ENCODE measurements at places on chromosomes 5 and 9. TPM values are rescaled to one million over a fixed set of nuclear protein-coding genes. Genes with fewer than 3 reads are reported as not detected.

- H3K4me3 ChIP-seq: no peak overlapping the region
- no peaks in the 10 kb centered on the region for H3K4me1 ChIP-seq
- H3K27me3 ChIP-seq: no peaks in the 10 kb centered on the region
Measured at GRCh38 chr5:167415779-167416746, 875.4 kb upstream of the WWC1 start.

DNA sequence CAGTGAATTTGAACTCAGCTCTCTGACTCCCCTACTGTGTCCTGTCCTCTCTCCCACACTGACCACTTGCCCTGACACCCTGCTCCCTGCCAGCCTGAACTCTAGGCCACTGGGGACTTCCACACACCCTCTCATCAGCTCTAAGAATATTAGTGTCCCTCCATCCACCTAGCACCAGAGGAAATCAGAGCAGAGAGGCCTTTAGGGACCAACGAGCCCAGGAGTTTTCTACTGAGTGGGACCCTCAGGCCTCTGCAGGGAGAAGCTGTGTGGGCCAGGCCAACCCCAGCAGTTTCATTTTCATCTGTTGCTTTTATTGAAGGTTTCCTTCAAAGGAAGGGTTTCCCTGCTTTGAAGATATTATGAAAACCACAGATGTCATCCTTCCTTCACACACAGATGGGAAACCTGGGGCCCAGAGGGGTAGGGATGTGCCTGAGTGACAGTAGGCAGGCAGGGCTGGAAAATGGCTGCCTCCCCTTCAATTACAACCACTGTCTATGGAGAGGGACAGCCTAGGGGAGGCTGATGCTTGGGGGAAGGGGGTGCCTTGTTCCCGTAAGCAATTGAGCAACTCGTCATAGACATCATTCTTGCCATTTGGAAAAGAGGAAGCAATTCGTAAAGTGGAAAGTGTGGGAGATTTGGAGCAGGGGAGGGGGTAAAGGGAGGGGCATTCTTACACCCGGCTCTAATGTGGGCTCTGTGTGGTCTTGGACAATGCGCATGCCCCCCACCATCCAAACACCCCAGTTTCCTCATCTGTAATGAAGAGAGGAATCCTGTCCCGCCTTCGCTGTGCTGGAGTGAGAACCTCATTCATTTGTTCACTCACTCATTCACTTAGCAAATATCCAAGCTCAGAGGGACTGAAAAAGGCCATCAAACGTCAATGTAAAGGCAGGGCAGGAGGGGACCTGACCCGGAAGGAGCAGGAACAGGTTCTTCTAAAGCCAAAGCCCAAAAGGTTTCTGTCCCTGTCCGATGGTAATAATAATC is 3.9 kb downstream of the GLIPR2 start:
- no peaks in the 10 kb centered on the region for H3K36me3 ChIP-seq
- no peak overlapping the region for H3K27ac ChIP-seq
- peaks cover 6% of the 10 kb centered on the region for H3K4me1 ChIP-seq
- no peak overlapping the region for H3K4me3 ChIP-seq
- no peak for DNase-seq

- peaks cover 22% of the 10 kb centered on the region for H3K4me1 ChIP-seq
- H3K36me3 ChIP-seq: no peaks in the 10 kb centered on the region
- peak; percentile 87 for DNase-seq
- H3K27ac ChIP-seq: peak within 1 kb of the TSS; percentile 29
- H3K27me3 ChIP-seq: no peaks in the 10 kb centered on the region
- H3K4me3 ChIP-seq: peak within 1 kb of the TSS; percentile 74
Measured at GRCh38 chr9:133417541-133418461, at the start of gene REXO4. TSS of gene REXO4 (minus strand) at chr9:133418010. CDS start at chr9:133417844, 166 bp downstream.

DNA sequence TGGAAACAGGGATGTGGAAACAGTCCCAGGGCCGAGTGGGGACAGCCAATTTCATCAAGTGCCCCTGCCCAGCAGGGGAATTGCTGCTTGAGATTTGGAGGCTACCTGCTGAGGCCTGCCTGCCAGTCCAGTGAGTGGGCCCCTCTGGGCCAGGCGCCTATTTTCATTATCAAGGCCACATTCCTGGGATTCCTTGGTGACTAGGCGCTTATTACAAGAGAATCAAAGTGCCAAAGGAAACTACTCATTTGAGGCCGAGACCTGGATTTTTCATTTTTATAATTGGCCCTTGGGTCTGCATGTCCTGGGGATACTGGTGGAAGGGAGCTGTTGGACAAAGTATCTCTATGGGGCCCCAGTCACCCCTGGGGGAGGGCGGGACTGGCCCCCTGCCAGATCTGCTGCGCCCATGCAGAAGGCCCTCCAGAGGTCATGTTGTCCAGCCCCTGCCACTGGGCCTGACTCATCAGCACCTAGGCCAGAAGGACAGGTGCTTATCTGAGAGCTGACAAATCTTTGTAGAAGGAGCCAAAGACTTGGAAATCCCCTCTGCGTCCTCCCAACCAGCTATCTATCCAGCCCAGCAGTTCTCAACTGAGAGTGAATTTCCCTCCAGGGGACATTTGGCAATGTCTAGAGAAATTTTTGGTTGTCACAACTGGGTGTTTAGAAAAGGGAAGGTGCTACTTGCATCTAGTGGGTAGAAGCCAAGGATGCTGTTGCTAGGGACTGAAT is 45.6 kb downstream of the FOXI1 start:
- H3K36me3 ChIP-seq: no peaks in the 10 kb centered on the region
- H3K27me3 ChIP-seq: no peaks in the 10 kb centered on the region
- peak overlapping the region; percentile 22 for H3K27ac ChIP-seq
- peak; percentile 78 for DNase-seq
- H3K4me3 ChIP-seq: no peak overlapping the region

DNA sequence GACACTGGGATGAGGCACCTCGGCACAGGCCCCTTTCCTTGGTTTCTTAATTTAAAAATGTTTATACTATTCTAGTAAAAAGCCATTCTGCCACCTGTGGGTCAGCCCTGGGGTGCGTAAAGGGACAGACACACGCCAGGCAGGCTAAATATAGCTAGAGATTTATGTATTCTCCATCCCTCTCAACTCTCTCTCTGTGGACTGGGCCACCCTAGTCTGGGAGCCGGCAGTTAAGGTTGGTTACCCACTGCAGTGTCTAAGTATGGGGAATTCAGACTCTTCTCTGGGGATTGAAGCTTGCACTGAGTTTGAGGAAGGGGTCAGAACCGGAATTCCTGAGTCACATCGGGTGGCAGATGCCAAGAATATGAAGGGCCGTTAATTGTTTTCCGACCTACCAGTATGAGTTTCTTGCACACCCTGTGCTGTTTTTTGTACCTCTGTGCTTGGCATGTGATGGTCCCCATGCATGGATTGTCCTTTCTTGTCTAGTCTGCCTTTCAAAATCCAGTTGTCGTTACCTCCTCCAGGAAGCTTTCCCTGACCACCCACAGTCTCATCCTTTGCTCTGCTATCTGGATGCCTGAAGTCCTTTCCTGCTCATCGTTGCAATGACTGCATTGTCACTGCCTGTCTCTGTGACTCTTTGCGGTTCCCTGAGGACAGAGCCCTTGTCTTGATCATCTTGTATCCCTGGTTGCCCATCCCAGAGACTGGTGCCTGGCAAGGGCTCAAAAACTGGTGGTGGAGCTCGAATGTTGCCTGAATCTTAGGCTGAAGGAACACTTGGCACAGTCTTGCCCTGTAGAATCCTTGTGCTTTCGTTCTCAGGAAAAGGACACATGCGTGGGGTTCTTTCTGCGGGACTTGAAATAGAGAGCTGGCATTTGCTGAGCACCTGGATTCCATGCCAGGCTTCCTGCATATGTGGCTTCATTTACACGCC is 2.1 kb downstream of the NEURL1B start:
- H3K27ac ChIP-seq: peak overlapping the region; percentile 94
- H3K4me1 ChIP-seq: peaks cover 25% of the 10 kb centered on the region
- H3K4me3 ChIP-seq: peak overlapping the region; percentile 76
- H3K27me3 ChIP-seq: no peaks in the 10 kb centered on the region
- no peak for DNase-seq

DNA sequence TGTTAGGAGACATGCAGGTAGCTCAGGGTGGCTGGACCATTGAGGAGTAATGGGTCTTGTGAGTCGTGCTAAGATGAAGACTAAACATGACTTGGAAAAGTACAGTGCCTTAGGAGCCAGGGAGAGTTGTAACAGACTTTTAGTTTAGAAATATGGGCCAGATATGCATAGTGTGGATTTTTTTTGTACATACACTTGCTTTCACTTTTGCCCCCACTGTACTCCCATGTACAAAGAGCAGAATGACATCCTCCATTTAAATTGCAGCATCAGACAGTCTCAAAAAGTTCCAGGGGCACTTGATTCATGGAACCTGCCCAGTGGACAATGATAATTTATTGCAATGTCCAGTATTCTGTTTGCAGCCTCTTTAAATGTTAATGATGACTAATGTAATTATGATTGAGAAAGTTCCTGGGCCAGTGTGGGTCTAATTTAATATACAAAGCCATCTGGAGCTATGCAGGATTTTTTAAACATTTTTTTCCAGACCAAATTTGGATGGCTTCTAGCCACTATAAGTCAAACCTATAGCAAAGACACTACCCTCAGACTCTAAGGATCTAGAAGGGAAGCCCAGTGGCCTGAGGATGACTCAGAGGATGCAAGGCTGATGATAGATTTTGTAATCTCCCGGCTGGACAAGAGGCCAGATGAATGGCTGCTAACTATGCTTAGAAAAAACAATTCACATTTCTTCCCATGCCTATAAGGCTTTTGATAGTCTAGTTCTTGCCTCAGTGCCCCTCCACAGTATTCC is 80.1 kb downstream of the TRPC7 start:
- H3K4me1 ChIP-seq: no peaks in the 10 kb centered on the region
- no peaks in the 10 kb centered on the region for H3K27me3 ChIP-seq
- no peaks in the 10 kb centered on the region for H3K36me3 ChIP-seq
- no peak overlapping the region for H3K27ac ChIP-seq
- DNase-seq: no peak

- DNase-seq: no peak
- peaks cover 4% of the 10 kb centered on the region for H3K36me3 ChIP-seq
- H3K27me3 ChIP-seq: no peaks in the 10 kb centered on the region
- H3K4me1 ChIP-seq: peaks cover 3% of the 10 kb centered on the region
- H3K4me3 ChIP-seq: peak overlapping the region; percentile 74
Measured at GRCh38 chr9:137458194-137459151, 661 bp downstream of the NSMF start.

- H3K4me1 ChIP-seq: no peaks in the 10 kb centered on the region
- H3K27me3 ChIP-seq: no peaks in the 10 kb centered on the region
- H3K4me3 ChIP-seq: no peak overlapping the region
- H3K27ac ChIP-seq: no peak overlapping the region
Measured at GRCh38 chr5:14476786-14477435, 104.7 kb upstream of the OTULINL start.

- no peak overlapping the region for H3K27ac ChIP-seq
- no peaks in the 10 kb centered on the region for H3K36me3 ChIP-seq
- H3K4me3 ChIP-seq: no peak overlapping the region
- no peaks in the 10 kb centered on the region for H3K4me1 ChIP-seq
Measured at GRCh38 chr5:101969742-101970141, 326.3 kb downstream of the SLCO4C1 start.

- DNase-seq: no peak
- H3K36me3 ChIP-seq: no peaks in the 10 kb centered on the region
- H3K4me3 ChIP-seq: no peak overlapping the region
- no peak overlapping the region for H3K27ac ChIP-seq
Measured at GRCh38 chr5:132454361-132454760, 36.2 kb downstream of the IRF1 start.

GRCh38 chr9:129676975-129677374 is 11.5 kb downstream of the PRRX2 start:
- DNase-seq: no peak
- no peaks in the 10 kb centered on the region for H3K36me3 ChIP-seq
- H3K27me3 ChIP-seq: peaks cover 3% of the 10 kb centered on the region
- no peak overlapping the region for H3K27ac ChIP-seq
- no peaks in the 10 kb centered on the region for H3K4me1 ChIP-seq
- H3K4me3 ChIP-seq: no peak overlapping the region

The RXRA gene
- total RNA-seq: 52.6 TPM

The C9orf43 gene
- not detected for total RNA-seq

The YTHDC2 gene
- total RNA-seq: 16.6 TPM

The CPLANE1 gene
- total RNA-seq: 8.2 TPM

Data from heart left ventricle (tissue), 16 donors.